ENCODE measurements at places on chromosomes 6 and 20.

DNA sequence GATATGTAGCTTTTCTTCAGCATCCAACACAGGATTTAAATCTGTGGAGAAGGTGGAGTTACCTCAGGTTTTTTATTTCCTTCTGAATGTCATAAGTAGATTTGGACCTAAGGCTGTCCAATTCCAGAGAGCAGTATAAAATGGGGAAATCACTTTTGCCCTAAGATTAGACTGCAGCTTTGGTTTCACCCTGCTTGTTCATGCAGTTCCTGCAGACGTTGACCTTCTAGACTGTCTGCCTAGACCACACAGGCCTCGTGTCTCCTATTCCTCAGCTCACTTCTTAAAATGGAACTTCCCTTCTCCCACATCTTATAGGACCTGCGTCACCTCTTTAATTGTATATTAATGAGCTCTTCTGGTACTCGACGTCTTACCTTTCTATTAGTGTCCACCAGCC is 26.0 kb upstream of the C6orf62 start:
- DNase-seq: no peak

GRCh38 chr6:83461438-83461837 is 30.6 kb upstream of the ME1 start:
- DNase-seq: no peak

DNA sequence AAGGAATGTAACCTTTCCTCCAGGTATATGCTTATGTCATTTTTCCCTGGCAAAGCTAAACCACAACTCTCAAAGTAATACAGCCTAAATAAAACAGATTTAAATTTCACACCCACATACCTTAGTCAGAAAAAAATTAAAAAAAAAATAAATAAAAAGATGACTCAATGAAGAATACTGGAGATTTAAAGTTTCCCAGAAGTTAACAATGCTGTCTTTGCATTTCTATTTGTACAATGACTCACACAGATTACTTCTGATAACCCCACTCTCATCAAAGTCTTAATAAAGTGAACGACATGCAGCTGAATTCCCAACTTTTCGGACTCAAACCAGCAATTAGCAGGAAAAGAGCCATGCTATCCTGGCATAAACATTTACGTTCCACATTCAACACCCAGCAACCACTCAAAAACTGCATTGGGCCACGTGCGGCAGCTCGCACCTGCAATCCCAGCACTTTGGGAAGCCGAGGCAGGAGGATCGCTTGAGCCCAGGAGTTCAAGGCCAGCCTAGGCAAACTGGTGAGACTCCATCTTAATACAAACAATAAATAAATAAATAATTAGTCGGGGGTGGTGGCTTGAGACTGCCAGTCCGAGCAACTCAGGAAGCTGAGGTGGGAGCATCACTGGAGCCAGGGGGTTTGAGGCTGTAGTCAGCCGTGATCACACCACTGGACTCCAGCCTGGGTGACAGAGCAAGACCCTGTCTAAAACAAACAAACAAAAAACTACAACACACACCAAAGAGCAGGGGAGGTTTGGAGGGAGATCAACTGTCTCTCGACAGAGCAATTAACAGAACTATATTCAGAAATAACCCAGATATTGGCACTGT is 130.5 kb downstream of the WDR27 start:
- peak; percentile 53 for DNase-seq

DNA sequence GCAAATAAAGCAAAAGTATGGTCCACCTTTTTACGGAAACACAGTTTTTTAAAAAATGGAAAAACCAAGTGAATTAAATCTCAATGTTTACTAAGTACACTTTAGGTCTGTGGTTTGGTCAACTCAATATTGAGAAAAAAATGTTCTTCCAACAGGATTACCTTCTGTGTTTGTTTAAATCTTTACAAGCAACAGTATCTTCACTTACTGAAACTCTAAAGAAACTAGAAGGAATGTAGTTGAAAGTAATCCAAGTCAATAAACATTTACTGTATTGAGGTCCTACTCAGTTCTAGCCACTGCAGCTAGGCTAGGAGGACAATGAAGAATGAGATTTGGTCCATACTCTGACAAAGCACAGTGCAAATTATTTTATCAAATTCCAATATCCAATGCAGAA is 80.1 kb downstream of the ASCC3 start:
- DNase-seq: no peak

DNA sequence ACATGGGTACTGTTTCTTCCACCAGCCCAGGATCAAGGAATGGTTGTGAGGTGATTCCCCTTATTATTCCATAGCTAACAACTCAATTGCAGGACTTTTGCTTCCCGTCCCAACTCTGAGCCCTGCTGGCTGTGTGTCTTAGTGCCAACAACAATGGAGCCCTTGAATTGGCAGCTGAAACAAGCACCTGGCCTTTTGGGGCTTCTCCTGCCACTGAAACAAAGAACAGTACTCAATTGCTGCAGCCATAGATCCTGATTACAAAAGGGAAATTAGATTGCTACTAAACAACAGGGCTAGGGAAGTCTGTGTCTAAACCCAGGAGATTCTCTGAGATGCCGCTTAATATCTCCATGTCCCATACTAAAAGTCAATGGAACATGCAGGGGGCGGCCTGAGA is 61.3 kb upstream of the CARMIL1 start:
- DNase-seq: no peak

GRCh38 chr6:90894285-90895130 is 307.6 kb upstream of the MAP3K7 start:
- DNase-seq: no peak

- DNase-seq: no peak
Measured at GRCh38 chr6:157198425-157199279, 124.7 kb downstream of the TMEM242 start.

Measured in LoVo (cell line).